IPS-NIHi11 (cell line): ENCODE measurements at places on chromosomes 16 and 17.

DNA sequence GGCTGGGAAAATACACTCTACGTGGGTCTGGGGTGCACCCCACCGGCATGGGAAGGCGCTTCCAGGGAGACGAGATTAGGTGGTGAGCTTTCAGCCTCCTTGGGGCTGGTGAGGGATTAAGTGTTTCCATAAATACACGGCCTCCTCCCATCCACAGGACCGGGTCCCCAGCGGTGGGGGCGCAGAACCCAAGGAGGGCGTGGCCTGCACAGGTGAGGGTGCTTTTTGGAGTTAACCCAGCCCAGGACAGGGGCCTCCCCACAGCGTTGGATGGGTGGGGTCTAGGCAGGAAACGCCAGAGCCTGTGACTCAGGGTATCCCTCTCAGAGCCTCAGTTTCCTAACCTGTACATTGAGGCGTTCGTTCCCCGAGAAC, 1.1 kb downstream of the C16orf74 start:
- DNase-seq = no peak

GRCh38 chr16:47037396-47037745, 63.9 kb upstream of the DNAJA2 start:
- peak; percentile 48 for DNase-seq

- DNase-seq = no peak
Observed at GRCh38 chr16:30892670-30893416, 1.0 kb downstream of the BCL7C start.

- no peak for DNase-seq
Observed at GRCh38 chr17:34378664-34379101, 15.7 kb upstream of the CCL1 start.

DNA sequence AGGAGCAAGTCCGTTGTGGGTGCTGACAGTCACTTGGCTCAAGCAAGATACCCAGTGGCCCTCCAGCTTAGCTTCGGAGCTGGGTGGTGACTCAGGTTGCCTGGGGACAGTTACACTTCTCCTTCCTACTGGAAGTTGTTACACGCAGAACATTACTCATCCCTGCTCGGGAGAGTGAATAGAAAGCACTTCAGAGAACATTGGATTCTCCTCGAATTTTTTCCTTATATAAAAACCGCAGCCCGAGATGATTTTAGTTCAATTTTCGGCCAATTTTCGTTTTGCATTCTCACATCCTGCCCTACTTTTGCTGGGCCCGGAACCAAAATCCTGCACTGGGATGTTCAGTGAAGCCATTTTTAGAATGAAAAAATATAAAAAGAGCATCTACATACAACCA, 99.7 kb downstream of the ELAC2 start:
- no peak for DNase-seq

DNA sequence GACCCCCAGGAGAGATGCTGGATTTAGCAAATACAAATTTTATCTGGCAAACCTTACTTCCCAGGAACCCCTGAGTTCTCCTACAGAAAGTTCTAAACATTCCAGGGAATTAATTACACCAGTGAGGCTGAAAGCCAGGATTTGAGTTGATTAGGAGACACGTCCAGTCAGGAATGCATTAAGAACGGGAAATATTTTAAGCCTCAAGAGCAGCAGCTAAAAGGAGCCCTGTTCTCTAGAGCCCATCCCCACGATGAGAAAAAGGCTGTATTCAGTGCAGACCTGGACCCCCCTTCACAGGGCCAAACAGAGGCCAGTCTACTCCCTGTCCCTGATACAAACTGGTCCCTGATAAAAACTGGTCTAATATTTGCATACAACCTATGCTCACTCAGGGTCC, 55.0 kb downstream of the VAT1L start:
- DNase-seq = no peak
